ENCODE measurements at places on chromosomes 4 and X.
A peak's percentile ranks its signal among the peaks of the same experiment; 100 is the strongest.

DNA sequence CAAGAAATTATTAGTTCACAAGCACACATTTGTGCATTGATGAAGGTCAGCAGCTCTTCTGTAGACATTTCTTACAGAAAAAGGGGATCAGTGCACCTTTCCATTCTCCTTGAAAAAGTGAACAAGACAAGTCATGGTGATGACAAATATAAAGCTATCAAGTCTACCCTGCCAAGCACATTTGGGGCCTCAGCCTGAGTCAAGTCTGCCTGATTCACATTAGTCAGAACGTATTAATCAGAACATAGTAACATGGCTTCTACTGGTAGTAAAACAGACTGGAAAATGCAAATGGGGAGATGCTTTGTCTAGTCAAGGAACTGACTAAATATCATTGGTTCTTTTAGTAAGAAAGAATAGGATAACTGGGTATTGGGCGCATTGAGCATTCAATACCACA, 2305.1 kb downstream of the PCDH7 start:
- no peak for DNase-seq

DNA sequence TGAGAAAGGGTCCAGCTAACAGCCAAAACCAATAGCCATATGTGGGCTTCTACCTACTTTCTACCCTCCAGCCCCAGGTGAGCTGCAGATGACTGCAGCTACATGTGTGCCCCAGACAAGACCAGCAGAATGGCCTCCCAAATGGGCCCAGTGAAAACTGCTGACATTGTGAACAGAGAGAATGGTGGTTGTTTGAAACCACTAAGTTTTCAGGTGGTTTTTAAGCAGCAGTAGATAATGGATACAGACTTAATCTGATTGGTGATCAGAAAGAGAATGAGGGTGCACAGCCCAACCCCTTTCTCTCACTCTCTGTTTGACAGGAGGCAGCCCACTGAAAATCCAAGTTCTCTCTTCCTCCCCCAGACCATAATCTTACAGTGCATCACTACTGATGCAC, 42.5 kb upstream of the BBS12 start:
- no peak for DNase-seq

- peak; percentile 13 for DNase-seq
Observed at GRCh38 chr4:41949531-41949930, 14.3 kb downstream of the TMEM33 start.

- no peak for DNase-seq
Observed at GRCh38 chr4:167774646-167775045, 317.7 kb upstream of the ANXA10 start.

- peak; percentile 33 for DNase-seq
Observed at GRCh38 chrX:112846187-112846586, 5.6 kb upstream of the AMOT start.

All from AG10803 (cell line).